ENCODE measurements at places on chromosomes 12 and 14.

DNA sequence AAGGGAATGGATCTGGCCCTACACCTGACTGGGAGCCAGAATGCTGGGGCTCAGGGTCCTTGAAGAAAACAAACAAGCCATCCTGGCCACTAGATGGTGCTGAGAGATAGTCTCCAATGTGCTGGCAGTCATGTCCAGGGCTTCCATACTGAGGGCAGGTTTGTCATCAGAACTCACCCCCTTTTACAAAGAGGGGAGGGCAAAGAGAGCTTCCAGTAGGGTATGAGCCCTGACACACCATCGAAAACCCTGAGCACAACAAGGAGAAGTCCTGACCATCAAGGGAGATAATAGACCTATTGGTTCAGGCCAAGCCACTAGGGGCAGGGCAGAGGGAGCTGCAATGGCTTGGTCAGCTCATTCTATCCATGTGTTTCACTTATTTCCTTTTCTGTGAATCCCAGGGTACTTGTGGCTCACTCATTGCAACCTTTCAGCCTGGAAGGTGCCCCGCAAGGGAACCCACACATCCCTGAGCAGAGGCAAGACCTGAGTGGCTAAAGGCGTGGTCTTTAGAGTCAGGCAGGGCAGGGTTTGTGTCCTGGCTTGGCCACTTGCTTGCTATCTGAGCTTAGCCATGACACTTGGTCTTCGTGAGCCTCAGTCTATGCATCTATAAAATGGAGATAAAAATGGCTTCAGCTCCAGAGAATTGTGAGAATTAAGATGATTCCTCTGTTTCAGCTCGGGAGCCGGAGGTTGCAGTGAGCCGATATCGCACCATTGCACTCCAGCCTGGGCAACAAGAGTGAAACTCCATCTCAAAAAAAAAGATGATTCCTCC is 6.2 kb upstream of the PLEKHH1 start:
- H3K36me3 ChIP-seq = no peaks in the 10 kb centered on the region
- H3K27me3 ChIP-seq = no peaks in the 10 kb centered on the region
- H3K27ac ChIP-seq = no peak overlapping the region
- H3K4me1 ChIP-seq = no peaks in the 10 kb centered on the region

GRCh38 chr12:26646571-26646970 is 186.4 kb downstream of the ITPR2 start:
- H3K27ac ChIP-seq = no peak overlapping the region
- no peaks in the 10 kb centered on the region for H3K27me3 ChIP-seq
- DNase-seq = no peak
- no peaks in the 10 kb centered on the region for H3K4me1 ChIP-seq

GRCh38 chr14:22794551-22794951 is 20.7 kb downstream of the SLC7A7 start:
- no peak overlapping the region for H3K4me3 ChIP-seq
- DNase-seq = no peak
- H3K36me3 ChIP-seq = no peaks in the 10 kb centered on the region
- peaks cover 3% of the 10 kb centered on the region for H3K4me1 ChIP-seq
- H3K27me3 ChIP-seq = no peaks in the 10 kb centered on the region

GRCh38 chr12:32698285-32698684 is 19.2 kb downstream of the DNM1L start:
- no peak overlapping the region for H3K4me3 ChIP-seq
- no peaks in the 10 kb centered on the region for H3K27me3 ChIP-seq
- H3K36me3 ChIP-seq = no peaks in the 10 kb centered on the region
- no peak for DNase-seq

DNA sequence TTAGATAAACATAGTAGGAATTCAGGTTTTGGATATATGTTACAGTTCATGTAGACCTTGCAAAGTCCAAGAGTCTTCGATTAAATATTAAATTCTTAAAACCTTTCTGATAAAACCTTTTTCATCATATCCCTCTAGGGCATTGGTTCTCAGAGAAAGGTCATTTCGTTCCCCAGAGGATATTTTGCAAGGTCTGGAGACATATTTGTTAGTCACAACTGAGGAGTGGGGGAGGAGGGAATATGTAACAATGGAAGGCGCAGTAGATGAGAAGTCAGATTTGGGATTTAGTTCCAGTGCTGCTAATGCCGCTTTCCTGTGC is 5.3 kb downstream of the TMEM253 start:
- H3K27me3 ChIP-seq = no peaks in the 10 kb centered on the region
- H3K4me1 ChIP-seq = peaks cover 33% of the 10 kb centered on the region
- DNase-seq = no peak
- peak overlapping the region; percentile 95 for H3K27ac ChIP-seq

DNA sequence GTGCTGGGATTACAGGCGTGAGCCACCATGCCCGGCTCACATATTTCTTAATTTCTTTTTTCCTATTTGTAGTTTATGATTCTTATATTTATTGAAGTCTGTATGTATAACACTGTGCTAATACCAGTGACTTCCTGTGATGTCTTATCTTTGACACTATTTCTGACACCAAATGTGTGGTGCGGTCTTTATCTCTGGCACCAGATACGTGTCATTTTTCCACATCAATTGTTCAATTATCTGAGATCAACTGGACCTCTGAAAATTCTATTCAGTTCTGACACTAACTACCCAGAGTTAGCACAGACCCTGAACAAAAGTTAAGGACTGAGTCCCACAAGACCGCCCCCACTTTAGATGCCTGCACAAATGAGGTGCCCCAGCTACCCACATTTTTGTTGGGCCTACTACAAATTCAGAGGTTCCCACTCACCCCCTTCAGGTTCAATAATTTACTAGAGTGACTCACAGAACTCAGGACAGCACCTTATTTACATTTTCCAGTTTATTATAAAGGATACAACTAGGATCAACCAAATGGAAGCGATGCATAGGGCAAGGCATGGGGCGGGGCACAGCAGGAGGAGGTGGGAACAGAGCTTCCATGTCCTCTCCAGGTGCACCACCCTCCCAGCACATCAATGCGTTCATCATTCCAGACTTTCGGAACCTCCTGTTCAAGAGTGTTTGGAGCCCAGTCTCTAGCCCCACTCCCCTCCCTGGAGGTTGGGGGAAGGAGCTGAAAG is 11.6 kb upstream of the SRSF9 start:
- H3K27ac ChIP-seq = no peak overlapping the region
- no peaks in the 10 kb centered on the region for H3K36me3 ChIP-seq
- no peaks in the 10 kb centered on the region for H3K27me3 ChIP-seq
- no peaks in the 10 kb centered on the region for H3K4me1 ChIP-seq
- no peak overlapping the region for H3K4me3 ChIP-seq

DNA sequence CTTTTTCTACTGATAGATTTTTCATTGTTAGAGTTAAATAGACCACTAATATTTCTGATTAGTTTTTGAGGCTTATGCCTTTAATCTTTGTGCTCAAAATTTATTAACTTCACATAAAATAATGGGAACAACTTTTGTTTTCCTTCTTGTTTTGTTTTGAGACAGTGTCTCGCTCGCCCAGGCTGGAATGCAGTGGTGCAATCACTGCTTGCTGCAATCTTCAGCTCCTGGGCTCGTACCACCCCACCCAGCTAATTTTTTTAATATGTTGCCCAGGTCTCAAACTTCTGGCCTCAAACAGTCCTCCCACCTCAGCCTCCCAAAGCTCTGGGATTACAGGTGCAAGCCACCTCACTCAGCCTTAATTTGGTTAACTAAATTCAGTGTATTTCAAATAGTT is 16.8 kb downstream of the SCFD1 start:
- DNase-seq = peak; percentile 28
- H3K36me3 ChIP-seq = peaks cover 8% of the 10 kb centered on the region
- no peaks in the 10 kb centered on the region for H3K27me3 ChIP-seq
- no peak overlapping the region for H3K27ac ChIP-seq

DNA sequence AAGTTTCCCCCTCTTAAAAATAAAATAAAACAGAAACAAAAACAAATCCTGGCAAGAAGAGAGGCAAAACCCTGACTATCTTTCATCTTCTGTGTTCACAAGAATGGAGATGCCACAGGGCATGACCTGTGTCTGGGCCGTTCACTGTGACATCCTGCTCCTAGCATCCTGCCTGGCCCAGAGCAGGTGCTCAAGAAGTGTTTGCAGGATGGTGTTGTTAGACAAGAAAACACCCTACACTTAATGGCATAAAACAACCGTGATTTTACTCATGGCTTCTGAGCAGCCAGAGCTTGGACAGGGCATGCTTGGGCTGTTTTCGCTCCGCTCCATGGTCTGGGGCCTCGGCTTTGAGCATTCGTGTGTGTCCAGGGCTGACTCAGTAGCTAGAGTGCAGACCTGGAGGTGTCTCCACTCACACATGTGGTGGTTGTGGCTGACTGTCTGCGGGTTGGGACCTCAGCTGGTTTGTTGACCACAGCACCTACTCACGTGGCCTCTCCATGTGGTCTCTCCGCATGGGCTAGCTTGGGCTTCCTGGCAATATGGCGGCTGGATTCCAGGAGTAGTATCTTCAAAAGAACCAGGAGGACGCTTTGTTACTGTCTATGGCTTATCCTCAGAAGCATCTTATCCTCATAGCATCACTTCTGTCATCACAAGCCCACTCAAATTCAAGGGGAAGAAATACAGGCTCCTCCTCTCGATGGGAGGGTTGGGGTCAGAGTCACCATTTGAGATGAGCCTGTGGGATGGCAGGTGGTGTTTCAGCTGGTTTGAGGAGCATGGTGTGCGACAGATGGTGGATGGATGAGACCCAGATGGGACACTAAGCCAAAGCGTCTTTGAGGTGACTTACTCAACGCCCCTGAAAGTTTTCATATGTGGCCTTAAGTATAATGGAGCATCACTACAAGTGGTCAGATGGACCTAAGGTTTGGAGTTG is 33.2 kb upstream of the FZD10 start:
- no peak overlapping the region for H3K27ac ChIP-seq
- no peaks in the 10 kb centered on the region for H3K27me3 ChIP-seq
- no peak for DNase-seq
- H3K4me1 ChIP-seq = no peaks in the 10 kb centered on the region

- no peak overlapping the region for H3K27ac ChIP-seq
- no peak overlapping the region for H3K4me3 ChIP-seq
- H3K27me3 ChIP-seq = no peaks in the 10 kb centered on the region
- no peaks in the 10 kb centered on the region for H3K36me3 ChIP-seq
- H3K4me1 ChIP-seq = no peaks in the 10 kb centered on the region
Observed at GRCh38 chr12:88298761-88299242, 156.7 kb downstream of the TMTC3 start.

DNA sequence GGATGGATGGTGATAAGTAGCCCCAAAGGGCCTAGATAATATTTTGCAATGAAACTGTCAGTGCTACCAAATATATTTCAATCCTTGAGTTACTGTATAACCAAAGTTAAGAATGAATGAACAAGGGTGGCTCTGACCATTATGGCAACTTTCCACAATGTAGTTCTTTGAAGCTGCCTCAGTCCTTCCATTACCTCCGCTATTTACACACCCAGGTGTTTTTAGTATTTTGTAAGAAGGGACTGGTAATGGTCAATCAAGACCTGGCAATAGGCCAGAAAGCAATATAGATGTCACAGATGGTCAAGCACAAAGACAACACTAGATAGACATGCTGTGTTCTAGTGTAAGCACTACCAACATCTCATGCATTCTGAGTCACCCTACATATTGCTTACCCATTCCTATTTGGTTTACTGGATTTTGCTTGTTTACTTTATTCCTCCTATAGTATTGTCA is 16.3 kb downstream of the DUSP16 start:
- no peak overlapping the region for H3K4me3 ChIP-seq
- no peaks in the 10 kb centered on the region for H3K27me3 ChIP-seq
- no peaks in the 10 kb centered on the region for H3K4me1 ChIP-seq
- no peak overlapping the region for H3K27ac ChIP-seq

- peak; percentile 93 for DNase-seq
- H3K4me3 ChIP-seq = peak overlapping the region; percentile 54
- no peaks in the 10 kb centered on the region for H3K27me3 ChIP-seq
Observed at GRCh38 chr12:109110988-109111495, 5.3 kb upstream of the ACACB start.

GRCh38 chr14:76917745-76918255 is 91.6 kb downstream of the LRRC74A start:
- H3K27me3 ChIP-seq = no peaks in the 10 kb centered on the region
- H3K4me3 ChIP-seq = no peak overlapping the region

DNA sequence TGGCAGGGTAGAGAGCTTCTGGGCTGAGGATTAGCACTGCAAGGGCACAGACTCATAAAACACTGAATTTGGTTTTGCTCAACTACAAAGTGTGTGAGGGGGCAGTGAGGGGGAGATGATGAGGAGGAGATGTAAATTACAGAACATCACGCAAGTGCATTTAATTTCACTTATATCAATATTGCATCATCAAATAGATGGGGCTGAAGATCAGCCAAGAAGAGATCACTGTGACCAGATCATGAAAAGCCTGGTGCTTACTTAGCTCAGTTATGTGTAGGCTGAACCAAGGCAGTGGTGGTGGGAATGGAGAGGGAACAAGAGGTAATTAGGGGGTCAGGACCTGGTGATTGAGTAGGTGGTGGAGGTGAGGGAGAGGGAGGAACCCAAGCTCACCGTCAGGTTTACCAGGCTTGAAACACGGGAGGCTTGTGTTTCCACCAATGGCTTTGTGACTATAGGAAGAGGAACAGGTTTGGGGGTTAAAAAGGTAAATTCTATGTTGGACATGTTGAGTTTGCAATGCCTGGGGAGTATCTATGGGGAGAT is 11.3 kb downstream of the FOS start:
- H3K4me1 ChIP-seq = peaks cover 11% of the 10 kb centered on the region
- DNase-seq = no peak
- H3K36me3 ChIP-seq = no peaks in the 10 kb centered on the region

- H3K36me3 ChIP-seq = no peaks in the 10 kb centered on the region
- no peaks in the 10 kb centered on the region for H3K27me3 ChIP-seq
- peaks cover 12% of the 10 kb centered on the region for H3K4me1 ChIP-seq
- no peak overlapping the region for H3K4me3 ChIP-seq
- no peak overlapping the region for H3K27ac ChIP-seq
- no peak for DNase-seq
Observed at GRCh38 chr14:23951590-23952201, 1.9 kb upstream of the DHRS4 start.

DNA sequence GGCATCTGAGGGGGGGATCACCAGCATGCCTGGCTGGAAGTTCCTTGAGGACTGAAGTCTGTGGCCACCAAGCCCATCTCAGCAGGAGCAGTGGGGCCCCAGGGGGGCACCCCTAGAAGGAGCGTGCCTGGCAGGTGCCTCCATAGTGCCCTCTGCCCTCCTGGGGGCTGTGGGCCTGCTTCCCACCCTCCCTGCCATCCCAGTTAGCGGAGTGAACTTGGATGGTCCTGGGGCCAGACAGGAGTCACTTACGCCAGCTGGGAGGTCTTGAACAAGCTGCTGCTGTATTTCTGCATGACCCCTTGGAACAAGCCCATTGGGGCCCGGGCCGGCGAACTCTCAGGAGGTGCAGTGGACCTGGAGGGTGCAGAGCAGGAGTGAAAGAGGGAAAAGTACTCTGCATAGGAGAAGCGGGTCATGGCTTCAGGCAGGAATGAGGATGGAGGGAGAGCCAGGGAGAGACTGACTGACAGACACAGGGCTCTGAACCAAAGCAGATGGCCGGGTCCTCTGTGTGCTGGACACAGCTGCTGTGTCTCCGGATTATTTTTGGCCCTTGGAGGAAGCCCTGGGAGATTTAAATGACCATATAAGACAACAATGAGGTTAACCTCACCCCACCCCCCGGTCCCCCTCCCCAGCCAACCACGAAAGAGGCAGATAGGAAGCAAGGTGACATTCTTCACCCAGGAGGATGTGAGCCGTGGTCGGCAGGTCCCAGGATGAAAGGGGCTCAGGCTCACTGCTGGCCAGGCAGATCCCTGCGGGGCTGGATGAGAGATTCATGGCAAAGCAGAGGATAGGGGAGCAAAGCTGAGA is 19.6 kb downstream of the ASB2 start:
- no peak overlapping the region for H3K4me3 ChIP-seq
- peaks cover 5% of the 10 kb centered on the region for H3K4me1 ChIP-seq
- no peaks in the 10 kb centered on the region for H3K27me3 ChIP-seq
- no peak overlapping the region for H3K27ac ChIP-seq
- no peak for DNase-seq

- H3K27ac ChIP-seq = no peak overlapping the region
- H3K27me3 ChIP-seq = no peaks in the 10 kb centered on the region
- no peaks in the 10 kb centered on the region for H3K36me3 ChIP-seq
- H3K4me1 ChIP-seq = no peaks in the 10 kb centered on the region
Observed at GRCh38 chr14:78073028-78073427, 97.1 kb upstream of the NRXN3 start.

Data from upper lobe of left lung (tissue), 6 donors.